ENCODE measurements at places on chromosomes 6 and 20. TPM values are rescaled to one million over a fixed set of nuclear protein-coding genes. Genes with fewer than 3 reads are reported as not detected.

The APOBEC2 gene
- not detected for total RNA-seq

GRCh38 chr6:108959972-108960582, 111.9 kb downstream of the ARMC2 start:
- no peak overlapping the region for H3K27ac ChIP-seq
- no peaks in the 10 kb centered on the region for H3K36me3 ChIP-seq
- no peaks in the 10 kb centered on the region for H3K4me1 ChIP-seq
- H3K27me3 ChIP-seq: no peaks in the 10 kb centered on the region

The MOG gene
- total RNA-seq: not detected

DNA sequence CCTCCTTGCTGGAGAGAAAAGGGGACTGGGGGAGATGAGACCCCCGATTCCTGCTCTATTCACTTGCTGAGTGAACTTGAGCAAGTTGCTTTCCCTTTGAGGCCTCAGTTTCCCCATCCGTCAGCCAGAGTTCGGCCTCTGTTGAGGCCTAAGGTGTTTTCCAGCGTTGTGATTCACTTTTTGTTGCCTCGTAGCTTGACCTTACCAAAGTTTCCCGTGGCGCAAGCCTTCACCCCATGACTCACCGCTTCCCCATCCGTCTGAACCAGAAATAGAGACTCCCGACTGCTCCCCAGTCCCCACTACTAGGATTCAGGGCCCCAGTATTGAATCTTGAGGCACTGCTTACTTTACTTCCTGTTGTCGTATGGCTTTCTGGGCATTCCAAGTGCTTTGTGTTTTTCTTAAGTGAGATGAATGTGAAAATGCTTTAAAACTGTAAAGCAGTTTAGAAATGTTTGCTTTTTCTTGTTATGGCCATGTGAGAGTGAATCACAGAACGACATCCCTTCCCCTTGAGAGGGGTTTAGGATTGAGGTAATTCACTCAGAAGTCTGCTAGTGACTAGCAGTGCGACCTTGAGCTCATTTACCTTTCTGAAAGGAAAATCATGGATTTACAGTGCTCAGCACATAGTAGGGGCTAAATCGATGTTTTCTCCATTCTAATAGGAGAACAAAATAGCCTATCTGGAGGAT, 1.2 kb downstream of the CHMP4B start:
- peak overlapping the region; percentile 90 for H3K27ac ChIP-seq
- H3K4me1 ChIP-seq: peaks cover 4% of the 10 kb centered on the region
- H3K4me3 ChIP-seq: peak overlapping the region; percentile 61
- DNase-seq: peak; percentile 33
- H3K36me3 ChIP-seq: no peaks in the 10 kb centered on the region
